Muscle of arm (tissue), 14 donors: ENCODE measurements at places on chromosomes 1 and 21. TPM values are rescaled to one million over a fixed set of nuclear protein-coding genes. Genes with fewer than 3 reads are reported as not detected.

Gene GBP1
- polyA plus RNA-seq, result 4.0 TPM

Gene SLAMF8
- polyA plus RNA-seq, result 2.0 TPM

Gene AMY1B
- not detected for polyA plus RNA-seq

Gene PRDM16
- polyA plus RNA-seq, result 0.85 TPM

Gene TYW3
- polyA plus RNA-seq, result 20.7 TPM

Gene SMIM34
- polyA plus RNA-seq, result 0.43 TPM

Gene WDR26
- polyA plus RNA-seq, result 73.0 TPM

Gene UTS2
- not detected for polyA plus RNA-seq

Gene CLCNKA
- polyA plus RNA-seq, result not detected

Gene OLFML2B
- 108 TPM for polyA plus RNA-seq

Gene FAM110D
- polyA plus RNA-seq, result 0.71 TPM

Gene CACNA1E
- polyA plus RNA-seq, result 0.33 TPM

Gene ARHGAP29
- polyA plus RNA-seq, result not detected

Gene KRTAP13-2
- not detected for polyA plus RNA-seq

Gene PTPN14
- 22.2 TPM for polyA plus RNA-seq

Gene OPTC
- not detected for polyA plus RNA-seq

Gene UBE4B
- polyA plus RNA-seq, result 38.3 TPM

Gene DISC1
- polyA plus RNA-seq, result not detected

Gene TDRD5
- not detected for polyA plus RNA-seq

Gene LHX8
- 0.11 TPM for polyA plus RNA-seq

Gene ZFP69B
- 7.3 TPM for polyA plus RNA-seq

Gene OR6N1
- polyA plus RNA-seq, result not detected

Gene SELE
- 7.4 TPM for polyA plus RNA-seq

Gene CAPN9
- polyA plus RNA-seq, result not detected

Gene TMEM200B
- 8.7 TPM for polyA plus RNA-seq

Gene PLEKHG5
- 9.1 TPM for polyA plus RNA-seq
